ENCODE measurements at places on chromosomes 5 and 9. TPM values are rescaled to one million over a fixed set of nuclear protein-coding genes. Genes with fewer than 3 reads are reported as not detected.

DNA sequence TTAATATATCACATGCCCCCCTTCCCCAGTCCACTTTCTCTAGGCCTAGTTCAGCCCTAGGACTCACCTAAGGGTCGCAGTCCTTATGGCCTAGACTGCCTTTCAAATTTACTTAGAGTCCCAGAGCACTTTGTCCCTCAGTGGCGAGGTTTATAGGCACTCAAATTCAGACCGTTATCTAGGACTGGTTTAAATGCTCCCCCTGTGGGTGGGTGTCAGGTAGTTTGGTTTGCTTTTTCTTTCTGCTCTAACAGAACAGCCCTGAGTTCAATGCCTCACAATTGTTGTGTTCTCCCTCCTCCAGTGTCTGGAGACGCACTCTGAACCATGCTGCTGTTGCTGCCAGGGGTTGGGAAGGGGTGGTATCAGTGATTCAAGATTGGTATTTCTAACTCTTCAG, 317.1 kb downstream of the MAT2B start:
- no peak overlapping the region for H3K27ac ChIP-seq
- H3K27me3 ChIP-seq: no peaks in the 10 kb centered on the region
- H3K4me1 ChIP-seq: no peaks in the 10 kb centered on the region
- no peak overlapping the region for H3K4me3 ChIP-seq
- no peaks in the 10 kb centered on the region for H3K36me3 ChIP-seq

GRCh38 chr5:91419136-91419535, 36.0 kb upstream of the ARRDC3 start:
- H3K4me1 ChIP-seq: peaks cover 4% of the 10 kb centered on the region
- no peaks in the 10 kb centered on the region for H3K27me3 ChIP-seq
- no peak overlapping the region for H3K4me3 ChIP-seq
- no peak overlapping the region for H3K27ac ChIP-seq
- DNase-seq: no peak
- no peaks in the 10 kb centered on the region for H3K36me3 ChIP-seq

Gene P4HA2
- 65.5 TPM for polyA plus RNA-seq

DNA sequence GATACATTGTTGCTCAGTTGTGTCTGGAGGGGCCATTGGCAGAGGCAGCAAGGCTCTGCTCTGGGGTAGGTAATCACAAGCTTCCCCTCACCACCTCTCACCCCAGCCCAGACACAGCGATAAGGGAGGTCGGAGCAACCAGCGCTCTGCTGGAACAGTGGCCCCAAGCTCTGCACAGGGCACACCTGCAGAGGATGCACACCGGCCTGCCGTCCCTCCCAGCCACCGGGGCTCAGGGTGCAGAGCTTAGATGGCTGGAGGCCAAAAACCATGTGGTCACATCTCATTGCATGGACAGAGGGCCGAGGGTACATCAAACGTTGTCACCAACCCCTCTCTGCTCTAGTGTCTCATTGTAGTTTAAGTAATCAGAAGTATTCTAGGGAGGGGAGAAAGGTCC, 95.4 kb upstream of the ICE1 start:
- no peak for DNase-seq
- no peaks in the 10 kb centered on the region for H3K27me3 ChIP-seq
- peaks cover 5% of the 10 kb centered on the region for H3K4me1 ChIP-seq
- no peak overlapping the region for H3K4me3 ChIP-seq
- H3K36me3 ChIP-seq: no peaks in the 10 kb centered on the region

Gene SARDH
- polyA plus RNA-seq: 8.5 TPM
